NCI-H1694 treated with DMSO at 0.1 percent for 48 hours (cell line): ENCODE measurements at places on chromosomes 11 and 22.
A peak's percentile ranks its signal among the peaks of the same experiment; 100 is the strongest.

GRCh38 chr22:22111267-22111751 lies 128.7 kb upstream of the TOP3B start:
- no peak for DNase-seq

GRCh38 chr11:126543691-126544090 lies 188.2 kb downstream of the ST3GAL4 start:
- DNase-seq, result no peak

GRCh38 chr11:3613998-3614741 lies 27.6 kb downstream of the ART5 start:
- DNase-seq, result no peak

DNA sequence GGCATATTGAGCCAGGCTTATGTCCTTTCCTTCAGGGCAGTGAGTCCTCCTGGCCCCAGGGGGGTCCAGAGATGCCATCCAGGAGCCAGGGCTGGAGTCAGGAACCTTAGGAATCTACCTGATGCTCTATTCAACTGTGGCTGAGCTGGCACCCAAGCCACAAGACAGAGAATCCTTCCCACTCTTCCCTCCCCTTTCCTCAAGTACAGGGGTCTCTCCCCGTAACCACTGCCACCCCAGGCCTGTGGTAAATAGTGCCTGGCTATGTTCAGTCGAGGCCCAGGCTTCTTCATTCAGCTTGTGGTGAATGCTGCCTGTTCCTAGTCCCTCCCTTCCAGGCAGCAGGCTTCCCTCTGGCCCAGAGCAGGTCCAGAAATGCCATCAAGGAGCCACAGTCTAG lies 45.5 kb upstream of the THY1 start:
- DNase-seq, result no peak

- no peak for DNase-seq
These were observed 149.7 kb downstream of the LRRC4C start for GRCh38 chr11:41309716-41310115.

DNA sequence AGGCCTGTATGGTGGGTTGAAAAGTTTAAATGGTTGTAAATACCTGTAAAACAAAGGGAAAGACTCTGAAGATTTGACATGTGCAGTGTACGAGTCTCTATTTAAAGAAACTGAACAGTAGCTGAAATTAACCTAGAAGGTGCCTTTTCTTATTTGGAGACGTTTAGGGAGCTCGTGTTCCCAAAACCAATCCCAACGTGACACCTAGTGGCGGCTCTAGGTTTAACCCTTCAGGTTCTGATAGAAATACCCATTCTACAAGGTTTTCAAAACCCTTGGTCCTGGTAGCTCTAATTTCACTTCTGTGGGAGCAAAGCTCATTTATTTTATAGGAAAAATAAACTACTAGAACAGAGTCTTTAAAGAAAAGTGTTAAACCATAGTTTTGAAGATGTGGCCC lies 258.3 kb downstream of the LRRC4C start:
- DNase-seq, result no peak

DNA sequence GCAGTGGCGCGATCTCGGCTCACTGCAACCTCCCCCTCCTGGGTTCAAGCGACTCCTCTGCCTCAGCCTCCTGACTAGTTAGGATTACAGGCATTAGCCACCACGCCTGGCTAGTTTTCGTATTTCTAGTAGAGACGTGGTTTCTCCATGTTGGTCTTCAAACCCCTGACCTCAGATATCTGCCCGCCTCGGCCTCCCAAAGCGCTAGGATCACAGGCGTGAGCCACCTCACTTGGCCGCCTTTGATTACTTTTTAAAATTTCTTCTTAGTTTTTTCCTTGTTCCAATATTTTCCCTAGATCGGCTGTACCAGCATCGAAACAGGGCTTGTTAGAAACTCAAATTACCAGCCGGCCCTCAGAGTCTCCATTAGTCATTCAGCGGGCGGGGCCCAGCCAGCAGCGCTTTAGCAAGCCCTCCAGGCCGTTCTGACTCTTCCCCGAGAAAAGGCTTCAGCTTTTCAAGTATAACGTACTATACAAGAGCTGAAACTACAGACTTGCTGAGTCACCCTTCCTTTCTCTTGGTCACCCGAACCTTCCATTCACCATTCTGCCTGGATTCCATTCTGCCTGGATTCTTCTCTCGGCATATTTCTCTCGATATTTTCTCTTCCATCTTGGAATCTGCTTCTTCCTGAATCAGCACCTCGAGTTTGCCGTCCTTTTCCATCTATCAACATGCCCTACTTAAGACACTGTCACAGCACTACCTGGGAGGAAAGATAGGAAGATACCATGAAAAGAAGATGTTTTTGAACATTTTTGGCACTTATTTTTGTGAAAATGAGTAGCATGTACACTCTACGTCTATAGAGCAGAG lies 6.7 kb upstream of the CAPRIN1 start:
- DNase-seq, result no peak

- DNase-seq, result no peak
These were observed 8.1 kb upstream of the UPK2 start for GRCh38 chr11:118948000-118948399.

GRCh38 chr22:33361581-33361980 lies 303.4 kb upstream of the SYN3 start:
- DNase-seq, result no peak

- no peak for DNase-seq
These were observed 15.3 kb upstream of the TRIM29 start for GRCh38 chr11:120153221-120153620.

GRCh38 chr11:46533396-46534100 lies 60.3 kb downstream of the AMBRA1 start:
- no peak for DNase-seq

DNA sequence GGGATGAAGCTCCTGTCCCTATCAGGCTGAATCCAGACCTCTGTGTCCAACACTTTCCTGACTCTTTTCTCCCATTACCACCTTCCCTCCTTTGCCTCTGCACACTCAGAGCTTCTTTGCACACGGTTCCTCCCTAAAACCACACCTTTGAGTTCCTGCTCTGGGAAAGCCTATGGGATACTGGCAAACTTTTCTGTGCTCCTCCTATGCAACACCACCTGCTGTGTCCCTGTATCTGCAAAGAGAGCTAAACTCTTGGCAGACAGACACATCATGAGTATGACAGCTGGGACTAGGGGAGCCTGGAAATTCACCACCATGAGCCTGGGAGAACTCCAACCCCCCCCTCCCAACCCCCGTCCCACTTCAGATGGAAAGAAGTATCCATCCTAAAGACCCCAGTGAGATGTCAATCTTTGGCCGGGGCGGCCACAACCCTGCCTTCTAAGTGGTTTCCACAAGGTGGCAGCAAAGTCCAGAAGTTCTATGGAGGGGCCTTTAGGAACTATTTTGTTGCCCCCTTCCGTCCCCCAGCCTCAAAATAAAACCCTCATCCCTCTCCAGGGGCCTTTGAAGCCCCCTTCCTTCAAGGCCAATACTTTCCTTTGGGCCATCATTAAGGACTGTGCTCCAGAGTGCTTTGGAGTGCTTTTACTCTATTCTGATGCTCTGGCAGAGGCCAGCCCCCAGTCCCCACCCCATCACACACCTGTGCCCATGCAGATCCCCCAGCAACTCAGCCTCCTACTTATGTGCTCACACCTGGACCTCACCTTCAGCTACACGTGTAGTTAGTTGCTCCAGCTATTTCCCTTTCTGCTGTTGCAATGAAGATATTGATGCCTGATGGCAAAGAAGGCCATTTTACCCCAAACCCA lies 19.4 kb downstream of the HTR3A start:
- no peak for DNase-seq

GRCh38 chr11:102617466-102618008 lies 7.6 kb downstream of the MMP20 start:
- no peak for DNase-seq

- DNase-seq, result no peak
These were observed 6.0 kb upstream of the CD248 start for GRCh38 chr11:66322732-66323427.

DNA sequence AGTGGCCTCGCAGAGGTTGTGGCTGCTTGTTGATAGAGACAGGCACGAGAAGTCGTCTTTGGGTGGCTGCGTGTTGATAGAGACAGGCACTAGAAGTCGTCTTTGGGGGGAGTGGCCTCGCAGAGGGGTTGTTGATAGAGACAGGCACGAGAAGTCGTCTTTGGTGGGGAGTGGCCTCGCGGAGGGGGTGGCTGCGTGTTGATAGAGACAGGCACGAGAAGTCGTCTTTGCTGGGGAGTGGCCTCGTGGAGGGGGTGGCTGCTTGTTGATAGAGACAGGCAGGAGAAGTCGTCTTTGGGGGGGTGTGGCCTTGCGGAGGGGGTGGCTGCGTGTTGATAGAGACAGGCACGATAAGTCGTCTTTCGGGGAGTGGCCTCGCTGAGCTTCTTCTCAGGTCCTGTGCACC lies 328.8 kb downstream of the TBC1D22A start:
- DNase-seq, result no peak

DNA sequence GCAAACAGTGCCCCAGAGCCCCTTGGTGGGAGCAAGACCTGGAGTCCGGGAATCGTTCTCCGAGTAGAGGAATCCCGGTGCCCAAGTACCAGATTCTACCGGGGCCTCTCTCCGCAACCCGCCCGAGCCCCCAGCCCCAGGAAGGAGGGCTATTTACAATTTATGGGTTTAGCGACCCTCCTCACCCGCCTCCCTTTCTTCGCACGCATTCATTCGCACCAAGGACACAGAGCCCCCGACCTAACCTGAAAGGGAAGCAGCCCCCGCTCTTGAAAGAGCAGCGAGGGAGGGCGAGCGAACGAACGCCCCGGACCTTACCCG lies 628 bp downstream of the LRP4 start:
- DNase-seq, result no peak

DNA sequence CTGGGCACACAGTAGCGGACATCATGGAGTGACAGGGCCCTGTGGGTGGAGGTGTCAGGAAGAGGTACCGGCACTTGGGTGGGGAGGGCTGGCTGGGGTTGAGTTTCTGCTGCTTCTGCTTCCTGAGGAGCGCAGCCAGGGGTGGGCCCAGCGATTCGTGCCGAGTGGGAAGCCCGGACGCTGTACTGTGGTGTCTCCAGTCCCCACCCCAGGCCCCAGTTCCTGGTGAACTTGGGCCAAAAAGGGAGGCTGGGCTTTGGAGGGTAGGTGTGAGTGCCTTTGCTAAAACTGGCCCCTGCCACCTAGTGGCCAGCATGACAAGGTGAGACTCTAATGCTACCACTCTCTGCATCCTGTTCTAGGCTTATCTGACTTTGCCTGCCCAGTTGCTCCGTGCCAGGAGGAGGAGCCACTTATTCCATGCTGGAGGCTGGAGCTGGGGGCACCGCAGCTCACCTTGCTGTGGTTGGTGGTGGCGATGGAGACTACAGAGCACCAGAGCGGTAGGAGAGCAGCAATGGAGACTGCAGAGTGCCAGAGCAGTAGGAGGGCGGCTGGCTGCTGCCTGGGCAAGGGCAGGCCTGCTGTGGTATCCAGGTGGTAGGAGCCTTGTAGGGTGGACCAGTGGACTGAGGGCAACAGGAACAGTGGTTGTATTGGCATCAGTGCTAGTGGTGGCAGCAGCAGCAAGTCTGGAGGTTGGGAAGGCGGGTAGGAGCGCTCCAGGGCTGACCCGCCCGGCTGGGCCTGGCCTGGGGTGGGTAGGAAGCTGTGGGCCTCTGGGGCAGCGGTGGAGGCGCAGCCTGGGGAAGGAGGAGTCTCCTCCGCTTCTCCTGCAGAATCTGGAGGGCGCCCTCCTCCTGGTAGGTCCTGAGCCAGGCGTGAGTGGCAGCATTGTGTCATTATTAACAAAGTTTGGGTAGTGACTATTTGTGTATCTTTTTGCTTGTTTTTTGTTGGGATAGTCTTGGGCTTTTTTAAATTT lies 2.2 kb upstream of the RFPL2 start:
- peak; percentile 2 for DNase-seq

DNA sequence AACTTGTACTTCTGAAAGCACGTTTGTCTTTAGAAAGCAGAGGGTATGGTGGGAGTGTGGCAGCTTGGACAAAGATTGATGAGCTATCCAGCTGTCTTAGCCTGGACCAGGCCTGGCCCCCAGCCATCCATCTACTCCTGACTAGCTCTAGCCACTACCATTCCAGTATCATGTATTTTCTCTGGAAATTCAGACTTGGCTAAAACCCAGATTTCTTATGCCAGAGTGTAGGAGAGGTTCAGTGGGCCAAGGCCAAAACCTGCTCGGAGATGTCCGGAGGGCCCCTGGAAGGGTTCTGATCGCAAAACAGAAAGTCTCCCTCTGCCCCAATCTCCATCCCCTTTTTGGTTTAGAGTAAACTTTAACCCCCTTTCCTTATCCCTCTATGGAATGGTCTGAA lies 24.8 kb upstream of the MTCH2 start:
- DNase-seq, result peak; percentile 12

GRCh38 chr11:96149743-96150555 lies 193.0 kb downstream of the MAML2 start:
- DNase-seq, result no peak

DNA sequence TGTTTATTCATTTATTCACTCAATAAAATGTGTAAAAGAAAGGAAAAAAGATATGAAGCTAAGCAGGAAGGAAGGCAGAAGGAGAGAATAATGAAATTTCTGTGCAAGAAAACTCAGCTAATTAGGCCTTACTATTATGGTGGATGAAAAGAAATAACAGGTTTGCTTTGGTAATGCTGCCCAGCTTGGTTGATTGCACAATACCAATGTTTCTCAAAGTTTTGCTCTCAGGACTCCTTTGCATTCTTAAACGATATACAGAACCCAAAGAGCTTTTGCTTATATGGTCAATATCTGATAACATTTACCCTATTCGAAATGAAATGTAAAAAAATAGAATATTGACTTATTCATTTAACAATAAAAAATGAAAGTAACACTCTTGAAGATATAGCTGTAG lies 7.3 kb upstream of the CTSC start:
- no peak for DNase-seq

DNA sequence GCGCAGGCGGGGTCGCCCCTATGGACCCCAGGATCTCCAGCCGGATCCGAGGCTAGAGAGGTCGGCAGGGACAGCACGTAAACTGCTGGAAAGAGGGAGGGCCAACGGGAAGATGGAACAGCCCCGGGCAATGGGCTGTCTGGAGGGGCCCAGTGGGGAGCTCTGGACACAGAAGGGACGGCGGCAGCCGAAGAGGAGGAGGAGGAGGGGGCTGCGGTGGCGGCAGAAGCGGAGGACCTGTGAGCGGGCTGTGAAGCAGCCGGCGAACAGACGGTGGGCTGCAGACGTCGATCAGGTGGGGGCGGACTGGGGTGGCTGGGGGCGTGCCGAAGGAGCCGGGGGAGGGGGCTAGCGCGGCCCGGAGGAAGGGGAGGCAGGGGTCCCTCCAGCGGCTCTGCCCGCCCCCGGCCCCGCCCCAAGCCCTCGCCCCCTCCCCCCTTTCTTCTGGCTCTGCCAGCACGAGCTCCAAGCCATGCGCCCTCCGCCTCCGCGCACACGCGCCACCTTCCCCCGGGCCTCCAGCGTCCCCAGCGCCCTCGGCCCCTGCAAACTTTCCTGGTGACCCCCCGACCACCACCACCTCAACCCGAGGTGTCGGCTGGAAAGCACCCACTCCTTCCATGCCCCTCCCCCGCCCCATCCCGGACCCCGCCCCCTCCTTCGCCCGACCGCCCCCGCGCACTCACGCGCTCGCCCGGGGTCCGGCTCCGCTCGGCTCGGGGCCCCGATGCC lies 432 bp downstream of the TNKS1BP1 start:
- peak; percentile 18 for DNase-seq
